ENCODE measurements at places on chromosomes 1 and 21.

- no peak for DNase-seq
Measured at GRCh38 chr21:45891388-45892155, 90.0 kb upstream of the COL6A1 start.

DNA sequence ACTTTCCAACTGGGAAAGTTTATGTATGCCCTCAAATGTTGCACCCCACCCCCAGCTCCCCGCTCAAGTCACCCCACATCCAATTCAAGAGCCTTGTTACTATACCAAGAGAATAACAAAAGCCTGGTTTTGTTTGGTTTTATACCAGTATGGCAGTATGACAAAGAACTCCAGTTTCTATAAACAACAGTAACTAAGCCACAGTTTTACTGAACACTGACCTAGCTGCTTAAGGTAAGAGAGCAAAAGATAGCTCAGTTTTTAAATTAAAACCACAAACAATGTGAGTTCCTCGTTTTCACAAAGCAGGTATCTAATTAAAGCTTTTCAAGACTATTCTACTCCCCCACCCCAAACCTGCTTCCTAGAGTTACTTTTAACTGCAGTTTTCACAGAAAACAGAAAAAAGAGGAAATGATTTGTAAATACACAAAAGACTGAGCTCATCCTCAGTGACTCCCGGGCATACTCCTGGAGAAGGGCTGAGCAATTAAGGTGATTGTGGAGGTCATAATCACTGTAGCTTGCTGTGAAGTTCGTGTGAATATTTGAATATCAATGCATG lies 59.3 kb upstream of the LHX8 start:
- DNase-seq: no peak

DNA sequence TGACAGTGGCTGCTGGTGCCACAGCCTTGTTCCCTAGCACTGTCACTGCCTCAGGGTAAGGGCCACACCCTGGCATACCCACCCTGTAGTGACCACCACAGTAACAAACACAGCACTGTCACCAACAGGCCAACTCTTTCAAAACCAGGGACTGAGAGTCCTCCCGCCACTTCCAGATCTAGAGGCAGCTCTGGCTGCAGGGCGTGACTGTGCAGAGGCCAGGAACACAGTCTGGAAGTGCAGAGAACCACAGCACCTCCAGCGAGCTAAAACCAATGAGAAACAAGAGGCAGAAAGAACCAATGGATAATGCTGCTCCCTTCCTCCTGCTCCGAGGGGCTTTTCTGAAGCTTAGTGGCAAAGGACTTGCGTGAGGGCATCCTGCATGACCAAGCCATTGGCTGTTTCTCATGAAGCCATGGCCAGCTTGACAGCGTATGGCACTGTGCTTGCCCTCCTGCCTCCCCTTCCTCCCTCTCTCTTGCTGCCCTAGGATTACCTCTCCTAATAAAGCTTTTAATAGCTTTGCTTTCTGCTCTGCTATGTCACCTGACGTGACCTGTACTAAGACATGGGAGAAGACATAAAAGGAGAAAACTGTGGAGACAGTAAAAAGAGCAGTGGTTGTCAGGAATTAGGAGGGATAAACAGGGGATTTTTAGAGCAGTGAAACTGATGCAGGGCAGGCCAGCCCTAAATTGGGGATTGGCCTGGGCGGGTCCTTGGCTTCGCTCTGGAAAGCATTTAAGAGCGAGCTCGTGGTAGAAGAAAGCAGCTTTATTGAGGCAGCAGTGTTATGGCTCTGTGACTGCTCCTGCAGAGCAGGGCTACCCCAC lies 7.2 kb downstream of the PARP1 start:
- no peak for DNase-seq

DNA sequence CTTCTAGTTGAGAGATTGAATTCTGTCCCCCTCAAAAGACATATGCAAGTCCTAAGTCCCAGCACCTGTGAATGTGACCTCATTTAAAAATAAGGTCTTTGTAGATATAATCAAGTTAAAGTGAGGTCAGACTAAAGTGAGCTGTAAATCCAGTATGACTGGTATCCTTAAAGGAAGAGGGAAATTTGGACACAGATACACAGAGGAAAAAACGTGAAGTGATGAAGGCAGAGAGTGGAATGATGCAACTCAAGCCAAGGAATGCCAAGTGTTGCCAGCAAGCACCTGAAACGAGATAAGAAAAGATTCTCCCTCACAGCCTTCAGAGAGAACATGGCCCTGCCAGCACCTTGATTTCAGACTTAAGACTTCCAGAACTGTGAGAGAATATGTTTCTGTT lies 444.7 kb upstream of the VAMP3 start:
- DNase-seq: no peak

DNA sequence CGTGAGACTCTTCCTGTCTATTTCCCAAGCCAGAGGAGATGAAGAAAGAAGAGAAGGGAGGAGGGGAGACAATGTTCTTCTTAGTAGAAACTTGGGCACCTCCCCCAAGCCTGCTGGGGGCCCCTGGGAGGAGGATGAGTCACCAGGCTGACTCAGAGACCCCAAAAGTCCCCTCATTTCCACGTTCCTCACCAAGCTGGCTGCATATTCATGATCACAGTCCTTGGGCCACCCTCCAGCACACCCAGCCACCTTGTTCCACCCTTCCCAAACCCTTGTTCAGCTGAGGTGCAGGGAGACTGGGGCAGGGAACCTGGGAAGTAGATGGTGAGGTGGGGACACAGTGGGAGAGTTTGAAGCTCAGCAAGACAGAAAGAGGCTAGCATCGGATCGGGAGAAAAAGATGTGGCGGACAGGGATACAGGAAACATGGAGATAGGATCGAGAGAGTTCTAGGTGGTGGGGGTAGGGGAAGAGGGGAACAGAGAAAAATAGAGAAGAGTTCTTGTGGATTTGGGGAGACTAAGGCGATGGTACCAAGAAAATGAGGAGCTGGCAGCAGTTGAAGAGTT lies 712 bp downstream of the RAB13 start:
- DNase-seq: no peak
